GM18507 (cell line): ENCODE measurements at places on chromosomes 6 and 20.

GRCh38 chr6:113039005-113039404 lies 691.9 kb downstream of the RFPL4B start:
- DNase-seq, result no peak

- no peak for DNase-seq
Observed at GRCh38 chr20:53737396-53738038, 143.9 kb upstream of the ZNF217 start.

DNA sequence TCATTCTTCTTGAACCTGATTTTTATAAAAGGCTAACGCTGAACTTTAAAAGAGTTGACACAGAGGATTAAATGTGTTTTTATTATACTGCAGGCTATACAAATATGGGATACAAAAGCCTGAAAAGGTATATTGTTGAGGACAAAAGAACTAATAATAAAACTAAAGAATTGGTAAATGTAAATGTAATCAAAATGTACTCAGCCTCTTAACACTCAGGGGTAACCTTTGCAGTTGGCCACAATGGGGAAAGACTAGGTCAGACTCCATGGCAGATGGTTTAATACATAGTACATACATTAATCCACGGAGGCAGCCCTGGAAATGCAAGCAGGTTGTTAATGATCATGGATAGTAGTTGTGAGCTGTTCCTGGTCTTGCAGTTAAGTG lies 57.5 kb downstream of the SOBP start:
- DNase-seq, result no peak

DNA sequence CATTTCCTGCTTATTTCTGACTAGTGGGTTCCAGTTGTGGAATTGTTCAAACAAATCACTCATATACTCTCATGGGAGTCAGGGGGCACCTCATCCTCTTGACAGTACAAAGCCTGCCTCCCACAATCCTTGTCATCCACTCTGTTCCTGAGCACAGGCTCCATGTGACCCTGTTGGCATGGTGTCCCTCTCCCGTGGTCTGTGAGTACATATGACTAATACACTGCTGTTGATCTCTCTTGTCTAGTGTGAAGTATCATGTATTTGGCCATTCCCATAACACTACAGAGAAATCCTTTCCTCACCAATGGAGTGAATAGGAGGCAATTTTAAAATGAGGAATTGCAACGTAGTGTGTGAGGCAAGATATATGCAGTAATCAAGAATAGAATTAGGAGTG lies 185.3 kb downstream of the OGFRL1 start:
- no peak for DNase-seq

- DNase-seq, result no peak
Observed at GRCh38 chr20:37510226-37510625, 10.8 kb upstream of the NNAT start.

DNA sequence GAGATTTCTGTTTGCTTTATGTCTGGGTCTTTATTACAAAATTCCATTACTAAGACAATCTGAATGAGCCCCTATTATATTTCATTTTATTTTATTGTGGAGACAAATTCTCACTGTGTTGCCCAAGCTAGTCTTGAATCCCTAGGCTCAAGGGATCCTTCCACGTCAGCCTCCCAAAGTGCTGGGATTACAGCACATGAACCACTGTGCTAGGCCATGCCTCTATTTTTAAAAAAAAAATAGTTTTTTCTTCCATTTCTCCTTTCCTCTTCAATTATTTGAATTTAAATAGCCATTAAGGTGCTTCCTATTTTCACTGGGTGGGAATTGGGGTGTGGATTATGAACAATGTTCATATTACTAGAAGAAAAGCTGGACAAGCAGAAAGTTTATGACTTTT lies 1587.4 kb downstream of the GRIK2 start:
- DNase-seq, result no peak

- no peak for DNase-seq
Observed at GRCh38 chr6:27237089-27237803, 10.3 kb upstream of the PRSS16 start.
